ENCODE measurements at places on chromosomes 6 and 20. TPM values are rescaled to one million over a fixed set of nuclear protein-coding genes. Genes with fewer than 3 reads are reported as not detected.
A peak's percentile ranks its signal among the peaks of the same experiment; 100 is the strongest.

The MMP24 gene
- not detected for total RNA-seq

The PROKR2 gene
- not detected for total RNA-seq

The HLA-DRB5 gene
- 15.8 TPM for total RNA-seq

The MRPL14 gene
- 62.6 TPM for total RNA-seq

The ADGRF5 gene
- not detected for total RNA-seq

The CTSA gene
- total RNA-seq: 43.0 TPM

The C20orf96 gene
- 4.3 TPM for total RNA-seq

The MUCL3 gene
- total RNA-seq: not detected

DNA sequence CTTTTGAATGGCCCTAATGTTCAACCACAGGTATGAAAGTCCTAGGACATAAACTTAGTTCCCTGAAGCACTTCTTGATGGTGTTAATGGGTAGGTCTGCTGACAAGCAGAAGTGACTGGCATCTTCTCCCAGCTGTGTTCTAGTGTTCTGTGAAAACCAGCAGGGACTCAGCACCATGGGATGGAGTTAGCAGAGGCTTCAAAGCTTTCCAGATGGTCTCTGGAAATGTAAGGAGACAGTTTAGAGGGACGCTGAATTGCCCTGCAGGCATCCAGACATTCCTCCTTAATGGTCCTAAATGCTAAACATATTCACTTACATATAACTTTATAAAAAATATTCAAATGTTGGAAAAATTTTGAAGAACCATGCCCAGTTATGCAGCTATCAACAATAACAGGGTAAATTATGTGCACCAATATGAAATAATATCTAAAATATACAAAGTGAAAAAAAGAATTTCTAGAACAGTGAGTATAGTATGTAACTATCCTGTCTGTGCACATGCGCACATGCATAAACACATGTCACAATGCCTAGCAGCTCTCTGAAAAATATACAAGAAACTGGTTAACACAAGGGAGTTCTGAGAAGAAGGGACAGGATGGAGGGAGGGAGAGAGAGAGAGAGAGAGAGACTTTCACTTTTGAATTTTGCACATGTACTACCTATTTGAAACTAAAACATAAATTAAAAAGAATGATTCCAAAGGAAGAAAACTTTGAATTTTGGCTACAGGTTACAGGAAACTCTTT is 87.2 kb downstream of the PRDM1 start:
- H3K4me1 ChIP-seq: peaks cover 52% of the 10 kb centered on the region
- no peaks in the 10 kb centered on the region for H3K27me3 ChIP-seq
- peaks cover 16% of the 10 kb centered on the region for H3K36me3 ChIP-seq
- H3K4me3 ChIP-seq: no peak overlapping the region
- peak overlapping the region; percentile 67 for H3K27ac ChIP-seq
- DNase-seq: no peak

DNA sequence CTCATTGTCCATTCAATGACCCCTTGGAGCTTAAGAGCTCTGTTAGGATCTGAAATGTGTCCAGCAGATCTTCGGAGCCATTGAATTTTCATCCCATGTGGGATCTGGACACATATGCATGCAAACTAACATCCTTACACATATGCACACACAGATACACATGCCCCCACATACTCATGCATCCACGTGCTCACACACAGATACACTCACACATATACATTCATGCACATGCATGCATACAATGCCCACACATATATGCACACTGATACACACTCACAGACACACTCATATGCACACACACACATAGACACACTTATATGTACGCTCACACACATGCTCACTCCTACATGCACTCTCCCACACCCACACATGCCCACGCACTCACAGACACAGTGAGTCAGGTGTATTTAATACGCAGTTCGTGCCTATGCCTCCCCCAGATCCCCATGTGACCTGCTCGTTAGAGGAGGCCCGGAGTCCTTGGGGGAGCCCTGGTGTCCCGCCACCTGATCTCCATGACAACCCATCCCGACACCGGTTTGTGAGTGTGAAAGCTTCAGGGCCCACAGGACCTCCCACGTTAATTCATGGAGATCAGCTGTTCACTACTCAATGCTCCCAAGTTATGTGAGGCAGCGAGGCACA is 121.9 kb upstream of the SULF2 start:
- no peaks in the 10 kb centered on the region for H3K4me1 ChIP-seq
- no peak overlapping the region for H3K27ac ChIP-seq
- no peaks in the 10 kb centered on the region for H3K36me3 ChIP-seq

- H3K4me3 ChIP-seq: no peak overlapping the region
- no peak for DNase-seq
- H3K27ac ChIP-seq: no peak overlapping the region
- H3K27me3 ChIP-seq: peaks cover 15% of the 10 kb centered on the region
- H3K4me1 ChIP-seq: peaks cover 35% of the 10 kb centered on the region
Observed at GRCh38 chr6:90346729-90347128, 50.1 kb upstream of the BACH2 start.

GRCh38 chr6:14857501-14857900 is 388.4 kb upstream of the JARID2 start:
- peaks cover 42% of the 10 kb centered on the region for H3K4me1 ChIP-seq
- H3K27ac ChIP-seq: peak overlapping the region; percentile 96
- peak overlapping the region; percentile 51 for H3K4me3 ChIP-seq
- no peaks in the 10 kb centered on the region for H3K27me3 ChIP-seq

DNA sequence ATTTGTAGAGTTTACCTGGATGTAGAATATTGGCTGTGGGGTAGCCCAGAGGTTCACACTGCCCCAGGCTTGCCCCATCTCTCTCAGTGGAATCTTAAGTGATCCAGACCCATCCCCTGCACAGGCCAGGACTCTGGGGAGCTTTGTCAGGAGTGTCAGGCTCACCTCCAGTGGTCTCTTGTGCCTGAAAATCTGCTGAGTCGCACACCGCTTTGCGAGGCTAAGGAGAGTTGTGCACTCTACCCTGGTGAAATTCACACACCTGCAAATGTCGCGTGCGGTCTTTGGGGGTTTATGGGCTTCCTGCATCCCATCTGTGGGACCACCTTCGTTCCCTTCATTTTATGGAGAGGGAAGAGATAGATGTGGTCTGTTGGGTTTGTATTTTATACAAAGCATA is 63.6 kb upstream of the KIF25 start:
- no peaks in the 10 kb centered on the region for H3K4me1 ChIP-seq
- no peak overlapping the region for H3K4me3 ChIP-seq
- no peaks in the 10 kb centered on the region for H3K27me3 ChIP-seq
- no peak overlapping the region for H3K27ac ChIP-seq
- H3K36me3 ChIP-seq: peaks cover 16% of the 10 kb centered on the region

DNA sequence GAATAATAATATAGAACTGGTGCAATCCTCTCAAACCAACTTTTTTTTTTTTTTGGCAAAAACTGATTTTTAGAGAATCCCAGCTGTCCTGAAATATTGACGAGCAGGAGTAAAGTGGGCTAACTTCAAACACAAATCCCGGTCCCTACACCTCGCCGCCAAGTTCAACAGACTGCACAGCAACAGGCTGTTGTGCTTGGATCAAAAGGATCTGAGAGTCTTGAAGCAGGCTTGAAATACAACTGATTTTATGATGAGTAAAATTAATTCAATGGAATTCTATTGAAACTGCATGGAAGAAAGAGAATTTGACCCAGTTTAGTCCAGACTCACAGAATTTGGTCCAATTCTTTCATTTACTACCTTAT is 172.1 kb downstream of the FOXC1 start:
- H3K36me3 ChIP-seq: no peaks in the 10 kb centered on the region
- no peak for DNase-seq
- H3K27ac ChIP-seq: no peak overlapping the region
- no peaks in the 10 kb centered on the region for H3K27me3 ChIP-seq

DNA sequence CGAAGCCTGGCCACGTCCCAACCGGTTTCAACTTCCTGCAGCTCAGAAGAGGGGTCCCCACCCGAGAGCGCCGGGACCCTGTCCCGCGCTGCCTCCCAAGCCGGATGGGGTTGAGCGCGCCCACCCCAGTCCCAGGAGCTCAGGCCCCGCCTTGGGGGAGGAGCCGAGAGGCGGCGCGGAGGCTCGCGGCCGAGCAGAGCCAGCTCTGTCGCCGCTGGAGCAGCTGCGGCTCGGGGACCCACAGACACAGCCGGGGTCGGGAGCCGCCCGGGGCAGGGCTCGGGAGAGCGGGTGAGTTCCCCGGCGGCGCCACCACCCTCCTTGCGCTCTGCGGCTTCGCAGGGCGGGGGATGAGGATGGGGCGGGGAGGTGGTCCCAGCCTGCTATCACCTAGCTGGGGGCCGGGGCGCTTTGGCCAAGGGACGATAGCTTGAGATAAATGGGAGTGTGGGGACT is at the start of gene PPP1R16B:
Gene PPP1R16B, plus strand, starts transcription at position 196 of the 456 bp plus-strand sequence. CDS start 30,229 bp downstream, outside the sequence.
- DNase-seq: peak; percentile 79
- H3K4me1 ChIP-seq: peaks cover 64% of the 10 kb centered on the region
- H3K27ac ChIP-seq: peak within 1 kb of the TSS; percentile 96
- H3K27me3 ChIP-seq: no peaks in the 10 kb centered on the region
- H3K36me3 ChIP-seq: peaks cover 36% of the 10 kb centered on the region
- H3K4me3 ChIP-seq: peak within 1 kb of the TSS; percentile 90

GRCh38 chr6:20866036-20866435 is 331.8 kb downstream of the CDKAL1 start:
- DNase-seq: no peak
- H3K27me3 ChIP-seq: no peaks in the 10 kb centered on the region
- no peaks in the 10 kb centered on the region for H3K36me3 ChIP-seq
- H3K4me1 ChIP-seq: no peaks in the 10 kb centered on the region

GRCh38 chr20:40702504-40702903 is 13.5 kb upstream of the MAFB start:
- DNase-seq: no peak
- no peaks in the 10 kb centered on the region for H3K36me3 ChIP-seq
- H3K27me3 ChIP-seq: peaks cover 25% of the 10 kb centered on the region

- H3K27me3 ChIP-seq: peaks cover 8% of the 10 kb centered on the region
- H3K36me3 ChIP-seq: peaks cover 11% of the 10 kb centered on the region
- DNase-seq: no peak
Observed at GRCh38 chr6:33770124-33770832, 18.7 kb downstream of the LEMD2 start.

- H3K36me3 ChIP-seq: no peaks in the 10 kb centered on the region
- peaks cover 11% of the 10 kb centered on the region for H3K4me1 ChIP-seq
- H3K4me3 ChIP-seq: peak overlapping the region; percentile 90
- peaks cover 9% of the 10 kb centered on the region for H3K27me3 ChIP-seq
- no peak overlapping the region for H3K27ac ChIP-seq
Observed at GRCh38 chr20:46118481-46119020, 437 bp downstream of the CD40 start.

DNA sequence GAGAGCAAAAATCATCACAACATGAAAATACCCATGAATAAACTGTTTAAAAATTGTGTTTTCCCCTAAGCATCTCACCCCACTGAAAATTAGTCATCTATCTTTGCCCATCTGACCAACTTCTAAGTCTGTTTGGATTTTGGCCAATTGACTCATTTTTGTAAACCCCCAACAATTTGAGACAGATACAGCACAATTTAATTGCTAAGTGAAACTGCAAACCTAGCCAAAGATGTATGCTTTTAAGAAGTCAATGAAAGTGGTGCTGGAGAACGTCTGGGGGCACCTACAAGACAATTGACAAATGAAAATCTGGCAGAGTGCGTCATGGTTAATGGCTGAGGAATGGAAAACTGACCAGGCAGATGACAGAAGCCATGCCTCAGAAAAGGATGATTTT is 30.9 kb upstream of the SLC24A3 start:
- no peaks in the 10 kb centered on the region for H3K27me3 ChIP-seq
- no peak for DNase-seq
- H3K4me3 ChIP-seq: no peak overlapping the region
- H3K36me3 ChIP-seq: no peaks in the 10 kb centered on the region

DNA sequence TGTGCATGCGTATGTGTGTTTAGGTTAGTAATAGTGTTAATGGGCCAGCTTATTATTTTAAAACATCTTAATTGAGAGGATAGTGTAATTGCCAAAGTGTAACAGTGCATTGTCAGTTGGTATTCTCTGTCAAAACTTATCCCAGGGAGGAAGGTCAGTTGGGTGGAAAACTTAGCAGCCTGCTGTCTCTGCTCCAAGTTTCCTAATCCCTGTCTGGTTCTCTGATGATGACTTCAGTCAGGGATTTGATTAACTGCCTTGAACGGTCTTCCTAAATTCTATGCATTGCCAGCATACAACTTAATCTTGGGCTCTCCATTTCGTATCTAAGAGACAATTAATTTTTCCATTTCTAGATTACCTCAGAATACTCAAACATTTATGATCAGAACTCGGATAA is 51.1 kb downstream of the L3MBTL3 start:
- H3K4me1 ChIP-seq: no peaks in the 10 kb centered on the region
- no peak for DNase-seq
- no peak overlapping the region for H3K4me3 ChIP-seq
- H3K27me3 ChIP-seq: no peaks in the 10 kb centered on the region

GRCh38 chr6:54236984-54237383 is 71.3 kb upstream of the TINAG start:
- H3K4me1 ChIP-seq: no peaks in the 10 kb centered on the region
- H3K27me3 ChIP-seq: no peaks in the 10 kb centered on the region
- H3K4me3 ChIP-seq: no peak overlapping the region
- H3K27ac ChIP-seq: no peak overlapping the region

DNA sequence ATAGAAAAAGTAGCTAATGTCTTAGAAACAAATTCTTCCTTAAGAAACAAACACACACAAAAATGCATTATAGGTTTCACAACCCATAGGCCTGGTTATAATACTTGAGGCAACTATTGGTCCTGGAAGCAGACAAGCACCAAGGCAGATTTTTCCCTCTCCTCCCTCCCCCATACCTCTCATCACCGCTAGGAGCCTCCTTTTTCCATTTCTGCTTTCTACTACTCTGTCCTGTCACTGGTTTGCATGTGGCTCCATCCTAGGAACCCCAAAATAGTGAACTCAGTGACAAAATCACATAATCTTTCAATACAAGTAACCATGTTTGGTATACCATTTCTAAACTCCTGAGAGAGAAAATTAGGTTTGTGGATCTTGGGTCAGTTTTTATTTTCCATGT is 66.1 kb downstream of the HMGCLL1 start:
- no peaks in the 10 kb centered on the region for H3K27me3 ChIP-seq
- no peak for DNase-seq
- no peak overlapping the region for H3K4me3 ChIP-seq
- no peak overlapping the region for H3K27ac ChIP-seq
- no peaks in the 10 kb centered on the region for H3K4me1 ChIP-seq

- H3K27me3 ChIP-seq: no peaks in the 10 kb centered on the region
- peaks cover 6% of the 10 kb centered on the region for H3K4me1 ChIP-seq
- no peak for DNase-seq
- peaks cover 18% of the 10 kb centered on the region for H3K36me3 ChIP-seq
Observed at GRCh38 chr6:100833972-100834574, 47.1 kb downstream of the ASCC3 start.

- peak overlapping the region; percentile 48 for H3K27ac ChIP-seq
- H3K4me3 ChIP-seq: peak overlapping the region; percentile 72
- DNase-seq: peak; percentile 44
- H3K27me3 ChIP-seq: peaks cover 17% of the 10 kb centered on the region
Observed at GRCh38 chr20:46004889-46005473, 3.7 kb upstream of the MMP9 start.

- no peak overlapping the region for H3K4me3 ChIP-seq
- DNase-seq: no peak
- H3K4me1 ChIP-seq: peaks cover 8% of the 10 kb centered on the region
Observed at GRCh38 chr20:40960101-40960500, 68.5 kb upstream of the TOP1 start.

- no peak overlapping the region for H3K27ac ChIP-seq
- DNase-seq: no peak
- peaks cover 18% of the 10 kb centered on the region for H3K4me1 ChIP-seq
- H3K27me3 ChIP-seq: no peaks in the 10 kb centered on the region
Observed at GRCh38 chr6:147065786-147066185, 138.4 kb upstream of the STXBP5 start.
